ENCODE measurements at places on chromosomes 12 and 14.
A peak's percentile ranks its signal among the peaks of the same experiment; 100 is the strongest.

- DNase-seq: no peak
These were observed 149.2 kb downstream of the NRXN3 start for GRCh38 chr14:78319406-78319805.

DNA sequence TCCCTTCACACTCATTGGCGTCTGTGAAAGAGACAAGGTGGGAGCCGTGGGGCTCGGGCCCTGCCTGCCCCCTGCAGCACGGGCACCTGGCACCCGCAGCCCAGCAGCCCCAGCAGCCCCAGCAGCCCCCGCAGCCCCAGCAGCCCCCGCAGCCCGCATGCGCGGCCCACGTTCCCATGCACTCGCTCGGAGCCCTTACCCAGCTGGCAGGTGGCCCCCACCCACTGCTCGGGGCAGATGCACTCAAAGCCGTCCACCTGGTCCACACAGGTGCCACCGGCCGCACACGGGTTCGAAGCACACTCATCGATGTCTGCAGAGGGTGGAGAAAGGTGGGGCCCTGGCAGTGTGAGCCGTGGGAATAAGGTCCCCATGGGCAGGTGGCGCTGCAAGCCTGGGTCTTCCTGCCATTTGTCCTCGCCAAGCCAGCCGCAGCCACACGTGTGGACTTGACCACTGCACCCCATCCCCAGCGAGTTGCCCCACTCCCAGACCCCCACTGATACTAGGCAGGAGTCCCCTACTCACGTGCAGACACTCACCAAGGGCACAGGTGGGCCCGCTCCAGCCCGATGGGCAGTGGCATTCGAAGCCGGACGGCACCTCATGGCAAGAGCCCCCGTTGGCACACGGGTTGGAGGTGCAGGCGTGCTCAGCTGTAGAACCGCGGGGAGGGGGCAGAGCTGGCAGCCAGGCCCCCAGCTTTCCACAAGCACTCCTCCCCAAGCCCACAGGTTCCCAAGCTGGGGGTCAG is 17.3 kb downstream of the JAG2 start:
- DNase-seq: peak; percentile 45

- no peak for DNase-seq
These were observed 11.1 kb upstream of the DPF3 start for GRCh38 chr14:72904840-72905561.

GRCh38 chr14:38960946-38961531 is 142.0 kb downstream of the SEC23A start:
- DNase-seq: no peak

GRCh38 chr12:12821975-12822374 is 8.8 kb downstream of the DDX47 start:
- DNase-seq: no peak

DNA sequence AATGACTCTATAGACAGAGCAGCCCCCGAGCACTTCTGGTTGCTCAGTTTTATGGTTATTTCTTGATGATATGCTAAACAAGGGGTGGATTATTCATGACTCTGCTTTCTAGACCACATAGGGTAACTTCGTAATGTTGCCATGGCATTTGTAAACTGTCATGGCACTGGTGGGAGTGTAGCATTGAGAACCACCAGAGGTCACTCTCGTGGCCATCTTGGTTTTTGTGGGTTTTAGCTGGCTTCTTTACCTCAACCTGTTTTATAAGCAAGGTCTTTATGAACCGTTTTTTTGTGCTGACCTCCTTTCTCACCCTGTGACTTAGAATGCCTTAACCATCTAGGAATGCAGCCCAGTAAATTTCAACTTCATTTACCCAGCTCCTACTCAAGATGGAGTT is 1036.2 kb upstream of the FLRT2 start:
- no peak for DNase-seq

DNA sequence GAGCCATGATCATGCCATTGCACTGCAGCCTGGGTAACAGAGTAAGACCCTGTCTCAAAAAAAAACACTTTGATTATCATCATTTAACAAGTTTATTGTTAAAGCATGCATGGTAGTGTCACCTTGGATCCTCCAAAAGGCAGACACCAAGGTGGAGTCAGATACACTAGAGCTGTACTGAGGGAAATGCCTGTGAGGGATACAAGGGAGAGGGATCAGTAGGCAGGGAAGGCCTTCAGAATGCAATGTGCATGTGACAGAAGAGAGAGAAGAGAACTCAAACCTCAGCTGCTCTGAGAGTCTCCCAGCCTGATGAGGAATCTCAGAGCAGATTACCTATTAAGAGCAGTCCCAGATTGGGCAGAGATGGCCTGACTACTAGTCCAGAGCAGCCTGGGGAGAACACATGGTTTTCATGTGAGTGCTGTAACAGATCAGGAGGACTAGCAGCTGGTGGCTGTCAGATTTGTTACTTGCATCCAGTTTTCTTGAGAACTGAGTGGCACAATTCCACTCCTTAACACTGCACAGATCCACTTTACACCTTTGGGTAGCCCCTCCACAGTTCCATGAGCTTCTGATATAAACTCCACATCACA is 38.0 kb upstream of the A2ML1 start:
- no peak for DNase-seq

GRCh38 chr14:106044515-106044914 is 518.1 kb downstream of the TMEM121 start:
- no peak for DNase-seq

GRCh38 chr12:14390870-14391530 is 25.5 kb downstream of the ATF7IP start:
- no peak for DNase-seq

DNA sequence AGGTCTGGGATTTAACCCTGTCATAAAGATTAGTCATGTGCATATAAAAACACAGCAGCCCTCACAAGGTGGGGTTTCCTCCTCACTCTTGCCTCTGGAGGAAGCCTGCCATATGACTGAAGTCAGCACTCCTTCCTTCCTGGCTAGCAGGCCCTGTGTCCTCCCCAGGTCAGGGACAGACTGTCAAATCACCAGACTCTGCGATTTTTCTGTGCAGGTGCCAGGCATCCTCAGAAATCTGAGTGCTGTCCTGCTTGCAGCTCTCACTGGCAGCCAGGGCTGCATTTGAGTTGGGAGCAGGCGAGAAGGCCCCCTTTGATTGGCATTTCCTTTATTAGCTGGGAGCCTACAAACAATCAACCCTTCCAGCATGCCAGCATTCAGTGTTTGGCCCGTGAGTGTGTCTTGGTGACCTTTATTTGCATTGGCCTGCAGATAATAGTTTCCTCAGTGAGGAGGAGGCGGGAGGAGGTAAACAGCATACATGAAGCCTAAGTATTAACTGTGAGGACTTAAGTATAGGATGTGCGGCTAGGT is 183.8 kb upstream of the ARHGAP5 start:
- no peak for DNase-seq

DNA sequence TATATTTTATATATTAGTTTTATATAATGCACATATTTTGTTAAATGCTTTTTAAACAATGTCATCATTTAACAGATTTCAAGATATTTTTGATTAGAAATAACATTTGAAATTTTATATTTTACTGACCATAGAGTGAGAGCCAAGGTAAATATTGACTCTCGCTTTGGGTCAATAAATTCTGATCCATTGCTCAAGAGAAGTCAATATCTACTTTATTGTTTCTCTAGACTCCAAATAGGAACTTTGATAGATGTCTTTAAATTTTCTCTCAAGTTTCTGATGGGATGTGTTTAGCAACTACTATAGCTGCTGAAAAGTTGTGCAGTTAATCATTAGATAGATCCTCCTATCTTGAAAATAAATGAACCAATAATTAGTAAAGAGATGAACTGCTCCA is 61.4 kb upstream of the ATXN7L3B start:
- DNase-seq: no peak

DNA sequence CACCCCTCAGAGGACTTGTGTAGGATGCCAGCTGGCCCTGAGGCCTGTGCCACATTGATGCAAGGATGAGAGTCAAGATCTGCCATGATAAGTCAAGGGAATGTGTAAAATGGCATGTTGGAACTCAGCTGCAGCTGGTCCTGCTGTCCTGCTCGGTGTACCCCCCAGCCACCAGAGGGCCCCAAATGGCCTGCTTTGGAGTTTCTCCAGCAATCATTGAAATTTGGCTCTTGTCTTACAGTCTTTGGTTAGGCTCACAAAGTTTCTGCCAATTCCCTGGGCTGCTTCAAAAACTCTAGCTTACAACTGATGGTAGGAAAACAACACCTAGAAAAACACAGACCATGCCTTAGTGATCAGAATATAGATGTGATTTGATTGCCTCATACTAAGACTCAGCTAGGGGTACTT is 76.8 kb downstream of the HSD17B6 start:
- DNase-seq: peak; percentile 71

DNA sequence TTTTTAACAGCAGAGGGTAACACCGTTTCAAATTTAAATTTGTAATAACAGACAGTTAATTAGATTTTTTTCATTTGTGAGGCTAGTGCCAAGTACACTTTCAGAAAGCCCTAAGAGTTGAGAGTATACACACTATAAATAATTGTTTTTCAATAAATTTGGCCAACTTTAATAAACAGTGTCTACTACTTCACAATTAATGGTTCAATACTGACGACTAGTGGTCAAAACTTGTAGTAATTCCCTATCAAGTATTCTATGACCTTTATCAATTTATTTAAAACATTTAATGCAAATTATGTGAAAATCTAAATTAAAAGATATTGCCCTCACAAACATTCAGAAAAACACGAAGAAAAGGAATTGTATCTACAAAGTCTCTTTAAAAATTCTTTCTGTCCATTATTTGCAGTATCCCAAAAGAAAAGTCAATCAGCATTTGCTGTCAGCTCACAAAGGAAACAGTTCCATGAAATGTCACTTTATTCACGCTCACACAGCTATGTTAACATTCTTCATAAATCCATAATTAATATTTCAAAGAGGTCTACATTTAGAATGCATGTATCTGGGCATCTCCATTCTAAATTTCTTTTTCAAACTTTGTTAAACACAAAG is 91.2 kb downstream of the CEP128 start:
- DNase-seq: no peak

Measured in Right ventricle myocardium inferior (tissue), 1 donor.